NCI-H446 treated with DMSO at 0.1 percent for 48 hours (cell line): ENCODE measurements at places on chromosomes 16 and 17.

GRCh38 chr17:3960764-3961163 lies 3.5 kb downstream of the ATP2A3 start:
- DNase-seq: no peak

DNA sequence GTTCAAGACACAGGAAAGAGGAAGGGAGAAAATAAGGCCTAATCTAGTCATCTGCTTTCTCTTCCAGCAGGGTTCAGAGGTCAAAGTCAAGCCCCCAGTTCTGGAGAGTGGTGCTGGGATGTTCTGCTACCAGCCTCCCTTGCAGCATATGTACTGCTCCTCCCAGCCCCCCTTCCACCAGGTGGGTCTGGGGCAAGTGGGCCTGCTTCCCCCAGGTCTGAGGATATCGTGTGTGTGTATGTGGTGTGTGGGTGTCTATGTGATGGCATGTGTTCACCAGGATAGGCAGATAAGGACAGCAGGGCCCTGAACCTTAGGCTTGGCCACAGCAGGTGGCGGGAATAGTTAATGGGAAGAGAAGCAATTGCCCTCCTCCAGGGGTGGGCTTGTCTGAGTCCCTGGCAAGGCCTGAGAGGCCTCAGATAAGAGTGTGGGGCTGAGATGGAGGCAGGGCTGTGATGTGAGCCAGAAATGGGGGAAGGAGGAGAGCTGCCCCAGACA lies 21.1 kb downstream of the FOXN1 start:
- no peak for DNase-seq

DNA sequence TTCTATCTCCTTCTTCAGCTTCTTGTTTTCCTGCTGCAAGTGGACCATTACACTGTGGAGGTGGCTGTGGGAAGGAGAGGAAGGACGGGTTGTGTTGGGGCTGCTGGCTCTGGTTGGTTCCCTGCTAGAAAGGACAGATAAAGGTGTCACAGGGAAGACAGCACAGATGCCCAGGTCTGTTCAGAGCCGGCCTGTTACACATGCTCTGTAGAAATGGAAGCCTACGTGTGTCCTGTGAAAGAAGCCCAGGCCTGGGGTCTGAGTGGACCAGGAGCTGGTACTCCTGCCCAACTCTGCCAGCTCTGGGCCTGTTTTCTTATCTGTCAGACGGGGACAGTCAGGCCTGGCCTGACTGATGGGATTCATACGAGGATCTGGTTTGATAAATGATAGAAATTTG lies 26.4 kb downstream of the DHX38 start:
- DNase-seq: no peak

DNA sequence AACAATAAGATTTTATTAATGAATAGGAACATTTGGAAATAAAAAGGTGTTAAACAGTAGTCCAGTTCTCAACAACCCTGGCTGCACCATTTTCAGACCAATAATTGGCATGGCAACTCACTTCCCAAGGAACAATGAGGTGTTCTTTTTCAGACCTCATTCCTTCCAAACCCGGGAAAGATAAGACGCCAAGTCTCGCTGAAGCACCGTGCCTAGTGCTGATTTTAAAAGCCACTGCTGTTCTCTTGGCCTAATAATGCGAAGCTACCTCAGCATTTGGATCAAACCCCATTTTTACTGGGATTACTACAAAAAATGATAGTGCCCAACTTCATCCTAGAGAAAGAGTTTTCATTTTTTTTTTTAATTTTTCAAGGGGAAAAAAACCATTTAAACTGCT lies 75.2 kb upstream of the NOL11 start:
- no peak for DNase-seq

- no peak for DNase-seq
These were observed 292.6 kb upstream of the CDH11 start for GRCh38 chr16:65414284-65414984.

DNA sequence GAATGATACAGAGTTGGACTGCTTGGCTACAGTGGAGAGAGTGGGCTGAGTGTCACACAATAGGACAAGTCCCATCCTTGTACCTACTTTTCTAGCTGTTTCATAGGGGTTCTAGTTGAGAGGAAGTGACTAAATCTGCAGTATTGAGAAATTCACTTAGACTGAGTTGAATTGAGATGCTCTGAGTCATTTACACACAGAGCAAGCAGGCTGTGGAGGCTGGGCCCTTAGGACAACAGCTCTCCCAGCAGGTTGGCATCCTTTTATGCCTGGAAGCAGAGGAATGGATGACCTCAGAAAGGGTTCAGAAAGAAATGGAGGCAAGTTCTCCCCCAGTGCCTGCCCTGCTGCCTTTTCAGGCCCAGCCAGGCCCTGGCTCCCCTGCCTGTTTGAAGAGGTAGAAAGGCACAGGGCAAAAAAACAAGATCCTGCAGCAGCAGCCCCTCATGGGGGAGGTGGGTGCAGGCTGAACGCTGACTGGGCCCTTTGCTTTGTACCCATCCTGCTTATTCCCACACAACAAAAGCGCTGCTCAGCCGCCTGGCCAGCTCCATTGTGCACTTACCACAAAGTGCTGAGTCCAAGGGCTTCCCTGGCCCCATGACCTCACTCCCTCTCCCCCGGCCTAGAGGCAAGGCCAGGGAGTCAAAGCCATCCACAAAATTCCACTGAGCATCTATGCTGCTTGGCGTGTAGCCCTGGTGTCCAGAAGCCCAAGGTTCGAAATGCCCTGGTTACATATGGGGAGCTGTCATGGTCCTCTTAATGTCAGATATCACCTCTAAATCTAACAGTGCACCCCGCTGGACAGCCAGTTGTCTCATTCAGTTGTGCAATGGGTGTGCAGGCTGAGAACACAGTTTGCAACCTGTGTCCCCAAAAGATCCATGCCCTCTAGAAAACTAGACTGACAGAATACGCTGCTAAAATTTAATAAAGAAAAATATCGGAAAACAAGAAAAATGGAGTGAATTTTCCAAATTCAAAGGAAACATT lies 5.4 kb upstream of the CRYBA1 start:
- DNase-seq: no peak

DNA sequence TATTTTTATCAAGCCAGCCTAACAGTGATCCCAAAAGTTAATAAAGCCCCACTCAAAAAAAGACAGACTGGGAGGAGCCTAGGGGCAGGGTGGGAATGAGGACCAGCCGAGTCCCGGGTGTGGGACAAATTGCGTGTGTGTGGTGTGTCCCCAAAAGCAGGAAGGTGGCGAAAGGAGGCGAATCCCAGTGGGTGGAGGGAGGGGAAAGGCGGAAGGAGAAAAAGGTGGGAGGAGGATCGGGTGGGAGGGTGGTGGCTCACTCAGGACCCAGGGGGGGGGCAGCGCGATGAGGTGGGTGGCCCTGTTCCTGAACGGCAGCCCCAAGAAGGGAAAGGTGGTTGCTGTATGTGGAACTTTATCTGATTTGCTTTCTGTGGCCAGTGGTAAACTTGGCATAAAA lies 102.4 kb downstream of the SPECC1 start:
- DNase-seq: no peak

- no peak for DNase-seq
These were observed 233.9 kb downstream of the ZNF423 start for GRCh38 chr16:49622084-49622390.

DNA sequence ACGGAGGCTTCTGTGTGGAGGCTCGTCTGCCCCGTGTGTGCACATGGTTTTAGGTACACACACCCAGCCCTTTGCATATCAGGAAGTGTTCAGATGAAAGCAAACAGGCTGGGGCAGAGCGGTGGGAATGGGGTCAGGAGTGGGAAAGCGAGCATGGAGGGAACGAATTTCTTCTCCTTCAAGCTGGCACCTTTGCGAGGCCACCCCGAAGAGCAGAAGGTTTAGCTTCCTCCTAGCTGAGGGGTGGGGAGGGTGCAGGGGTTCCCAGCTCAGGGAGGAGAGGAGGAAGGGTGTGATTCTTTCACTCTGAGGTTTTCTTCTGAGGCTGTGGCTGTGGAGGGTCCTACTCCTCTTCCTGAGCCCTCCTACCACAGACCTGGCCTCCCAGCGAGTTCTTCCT lies 83.6 kb downstream of the ABR start:
- no peak for DNase-seq

GRCh38 chr16:87850009-87851006 lies 19.0 kb downstream of the SLC7A5 start:
- no peak for DNase-seq
